H9 (cell line): ENCODE measurements at places on chromosomes 5 and 9. TPM values are rescaled to one million over a fixed set of nuclear protein-coding genes. Genes with fewer than 3 reads are reported as not detected.

DNA sequence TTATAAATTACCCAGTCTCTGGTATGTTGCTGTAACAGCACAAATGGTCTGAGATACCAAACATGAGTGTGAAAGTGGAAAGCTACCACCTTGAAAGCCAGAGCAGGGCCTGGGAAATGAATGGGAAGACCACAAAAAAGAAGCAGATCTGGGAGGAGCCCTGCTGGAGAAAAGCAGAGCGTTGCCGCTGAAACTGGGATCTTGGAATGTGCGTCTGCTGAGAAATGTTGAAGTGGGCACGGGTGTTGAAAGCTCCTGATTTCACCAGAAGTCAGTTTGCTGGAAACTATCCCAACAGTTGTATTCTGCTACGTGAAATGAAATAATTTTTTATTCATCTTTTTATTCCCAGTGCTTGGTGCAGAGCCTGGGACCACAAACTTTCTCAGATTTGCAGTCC is 40.0 kb downstream of the NUDT12 start:
- no peak overlapping the region for H3K4me3 ChIP-seq
- no peak overlapping the region for H3K27ac ChIP-seq
- DNase-seq = no peak
- no peaks in the 10 kb centered on the region for H3K4me1 ChIP-seq
- no peaks in the 10 kb centered on the region for H3K36me3 ChIP-seq

DNA sequence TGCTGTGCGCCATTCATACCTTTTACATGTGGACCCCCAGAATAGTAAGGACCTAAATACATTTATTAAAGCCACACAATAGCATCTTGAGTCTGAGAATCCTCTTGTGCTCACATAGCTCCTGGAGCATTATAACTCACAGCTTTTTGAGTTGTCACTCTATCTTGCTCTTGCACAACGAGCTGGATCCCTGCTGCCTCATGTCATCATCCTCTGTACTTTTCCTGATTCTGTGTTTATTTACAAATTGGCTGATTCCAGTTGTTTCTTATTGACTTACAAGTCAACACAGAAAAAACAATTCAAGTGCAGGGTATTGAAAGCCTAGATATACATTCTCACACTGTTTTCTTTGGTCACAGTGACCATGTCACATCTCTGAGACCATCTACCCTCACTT is 112.9 kb downstream of the SLC1A3 start:
- H3K36me3 ChIP-seq = no peaks in the 10 kb centered on the region
- H3K27me3 ChIP-seq = no peaks in the 10 kb centered on the region
- no peak overlapping the region for H3K4me3 ChIP-seq
- no peak for DNase-seq
- H3K4me1 ChIP-seq = no peaks in the 10 kb centered on the region

DNA sequence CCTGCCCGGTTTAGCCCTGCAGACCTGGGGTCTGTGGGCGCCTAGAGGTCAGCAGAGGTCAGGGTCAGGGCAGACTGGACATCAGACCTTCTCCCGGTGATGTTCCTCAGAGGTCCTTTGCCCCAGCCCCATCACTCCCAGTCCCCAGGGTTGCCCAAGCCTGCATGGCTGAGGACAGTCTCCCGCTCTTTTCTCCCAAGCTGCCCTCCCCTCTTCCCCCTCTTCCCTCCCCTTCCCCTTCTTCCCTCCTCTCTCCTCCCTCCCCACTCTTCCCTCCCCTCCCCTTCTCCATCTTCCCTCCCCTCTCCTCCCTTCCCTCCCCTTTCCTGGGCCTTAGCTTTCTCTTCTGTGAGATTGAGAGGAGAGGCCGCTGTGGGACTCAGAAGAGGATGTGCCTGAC is 10.4 kb downstream of the LHX3 start:
- no peak overlapping the region for H3K27ac ChIP-seq
- DNase-seq = no peak
- no peaks in the 10 kb centered on the region for H3K36me3 ChIP-seq
- peak overlapping the region; percentile 45 for H3K4me3 ChIP-seq
- no peaks in the 10 kb centered on the region for H3K4me1 ChIP-seq
- H3K27me3 ChIP-seq = peaks cover 78% of the 10 kb centered on the region

DNA sequence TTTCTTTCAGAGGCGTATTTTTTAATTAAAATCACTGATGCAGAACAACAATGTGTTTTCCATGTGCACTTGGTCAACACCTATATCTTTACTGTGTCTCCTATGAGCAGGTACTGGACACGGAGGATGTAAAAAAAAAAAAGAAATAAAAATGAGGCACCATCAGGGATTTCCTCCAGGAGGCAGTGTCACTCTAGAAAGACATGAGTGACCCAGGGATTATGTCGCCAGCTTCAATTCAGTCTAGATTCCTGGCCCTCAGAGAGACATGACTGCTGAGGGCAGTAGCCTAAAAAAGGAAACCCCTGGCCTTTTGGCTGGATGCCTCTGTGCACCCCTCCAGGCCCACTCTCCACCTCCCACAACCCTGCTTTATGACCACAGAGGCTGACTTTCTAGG is 18.3 kb upstream of the IL33 start:
- no peaks in the 10 kb centered on the region for H3K36me3 ChIP-seq
- no peak overlapping the region for H3K4me3 ChIP-seq
- DNase-seq = peak; percentile 35
- no peaks in the 10 kb centered on the region for H3K4me1 ChIP-seq

Gene TOR4A
- 5.9 and 6.2 TPM in 2 replicates for total RNA-seq

Gene AUH
- 20.2 and 21.7 TPM in 2 replicates for total RNA-seq

Gene RNF183
- total RNA-seq = 0.33 TPM in 1 of 2 replicates, not detected in the other

Gene NEUROG1
- not detected in 2 replicates for total RNA-seq
